Right forelimb (tissue), 1 donor: ENCODE measurements at places on chromosomes 3 and 15.

DNA sequence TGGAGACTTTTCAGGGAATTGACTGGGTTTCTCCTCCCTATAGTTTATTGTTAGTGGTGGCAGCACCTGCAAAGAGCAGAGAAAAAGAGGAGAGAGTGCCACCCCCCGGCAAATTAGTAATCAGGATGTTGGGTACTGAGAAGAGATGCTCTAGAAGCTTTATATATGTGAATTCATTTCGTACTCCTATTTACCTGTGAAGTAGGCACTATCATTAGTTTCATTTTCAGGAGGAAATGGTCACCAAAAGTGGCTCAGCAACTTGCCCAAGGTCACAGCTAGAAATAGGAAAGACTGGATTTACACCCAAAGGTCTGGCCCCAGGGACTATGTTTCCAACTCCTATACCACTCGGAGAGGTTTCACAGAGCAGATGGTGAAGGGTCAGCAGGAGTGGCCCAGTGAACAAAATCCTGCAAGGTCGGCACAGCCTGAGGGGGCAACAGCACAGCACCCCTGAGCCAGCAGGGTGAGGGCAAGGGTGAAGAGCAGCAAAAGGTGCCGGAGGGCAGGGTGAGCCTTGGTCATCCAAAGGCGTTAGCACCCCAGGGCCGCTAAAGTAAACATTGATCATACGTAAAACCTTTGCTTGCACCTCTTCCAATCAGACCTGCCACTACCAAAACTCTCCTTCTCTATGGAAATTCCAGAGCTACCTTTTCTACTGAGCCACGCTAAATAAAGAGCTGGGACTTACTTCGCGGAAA is 23.6 kb downstream of the VGLL4 start:
- DNase-seq, result no peak

DNA sequence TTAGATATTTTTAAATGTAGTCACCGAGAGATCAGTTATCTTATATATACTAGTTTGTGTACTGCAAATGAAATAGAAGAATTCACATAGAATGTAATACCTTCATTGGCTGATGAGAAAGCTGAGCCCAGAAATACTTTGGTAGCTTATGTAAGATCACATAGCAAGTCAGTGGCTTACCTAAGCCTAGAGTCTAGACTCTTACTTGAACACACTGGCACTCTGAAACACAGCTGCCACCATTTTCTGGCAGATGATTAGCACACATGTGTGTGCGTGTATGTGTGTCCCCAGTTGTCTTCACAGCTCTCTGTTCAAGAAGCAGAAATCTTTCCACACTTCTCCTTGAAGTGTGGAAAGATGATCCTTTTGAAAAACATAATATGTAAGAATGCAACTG is 124.3 kb downstream of the NEO1 start:
- no peak for DNase-seq

GRCh38 chr3:99817047-99817436 is 620 bp upstream of the CMSS1 start:
- peak; percentile 60 for DNase-seq

DNA sequence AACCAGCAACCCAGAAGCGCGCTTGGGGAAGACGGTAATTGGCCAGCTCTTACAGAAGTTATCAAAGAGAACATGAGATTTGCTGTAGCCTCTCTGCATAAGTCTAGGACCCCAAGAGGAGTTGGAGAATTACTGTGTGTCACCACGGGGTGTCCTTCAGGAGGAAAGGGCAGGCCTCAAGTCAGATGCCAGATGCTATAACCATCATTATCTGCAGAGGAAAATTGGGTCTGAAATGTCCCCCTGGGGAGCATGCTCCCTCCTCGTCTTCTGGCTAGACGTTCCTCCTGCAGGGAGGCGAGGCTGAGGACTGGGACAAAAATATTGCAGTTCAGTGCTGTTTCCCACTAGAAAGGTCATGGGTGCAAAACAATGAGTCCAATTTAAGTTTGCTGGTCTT is 380.5 kb upstream of the CFAP20DC start:
- no peak for DNase-seq

DNA sequence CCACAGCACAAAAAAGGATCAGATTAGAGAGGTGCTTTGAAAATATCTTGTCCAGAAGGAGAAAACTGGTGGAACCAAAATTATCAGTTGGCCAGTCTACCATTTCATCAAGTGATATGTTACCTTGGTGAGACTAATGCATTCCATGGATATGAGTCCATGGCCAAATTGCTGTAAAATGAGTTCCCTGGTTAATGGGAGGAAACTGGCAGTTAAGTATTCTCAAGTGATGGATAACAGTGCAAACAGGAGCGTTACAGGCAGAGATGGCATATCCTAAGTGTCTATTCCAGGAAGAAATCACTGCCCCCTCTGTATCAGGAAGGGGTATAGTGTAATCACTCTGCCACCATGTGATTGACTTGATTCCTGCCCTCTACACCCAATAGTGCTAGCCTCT is 34.0 kb downstream of the MYRIP start:
- DNase-seq, result no peak

DNA sequence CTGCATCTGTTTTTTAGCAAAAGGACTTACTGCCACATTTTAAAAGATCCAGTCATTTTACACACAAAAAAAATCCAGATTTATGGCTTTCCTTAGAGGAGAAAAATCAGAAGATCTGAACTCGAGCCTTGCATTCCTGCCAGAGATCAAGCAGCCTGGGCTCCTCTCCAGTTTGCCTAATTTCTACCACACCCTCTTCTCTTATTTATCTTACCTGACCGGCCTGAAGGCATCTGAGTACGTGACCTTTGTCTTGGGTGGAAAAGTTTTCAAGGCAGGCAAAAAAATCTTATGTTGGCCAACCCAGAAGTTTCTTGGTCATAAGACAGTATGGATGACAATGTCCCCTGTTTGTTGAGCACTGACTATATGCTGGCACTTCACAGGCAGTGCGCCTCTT is 60.3 kb downstream of the CHRD start:
- no peak for DNase-seq

- no peak for DNase-seq
Observed at GRCh38 chr3:159902546-159903314, 85.9 kb upstream of the IL12A start.

DNA sequence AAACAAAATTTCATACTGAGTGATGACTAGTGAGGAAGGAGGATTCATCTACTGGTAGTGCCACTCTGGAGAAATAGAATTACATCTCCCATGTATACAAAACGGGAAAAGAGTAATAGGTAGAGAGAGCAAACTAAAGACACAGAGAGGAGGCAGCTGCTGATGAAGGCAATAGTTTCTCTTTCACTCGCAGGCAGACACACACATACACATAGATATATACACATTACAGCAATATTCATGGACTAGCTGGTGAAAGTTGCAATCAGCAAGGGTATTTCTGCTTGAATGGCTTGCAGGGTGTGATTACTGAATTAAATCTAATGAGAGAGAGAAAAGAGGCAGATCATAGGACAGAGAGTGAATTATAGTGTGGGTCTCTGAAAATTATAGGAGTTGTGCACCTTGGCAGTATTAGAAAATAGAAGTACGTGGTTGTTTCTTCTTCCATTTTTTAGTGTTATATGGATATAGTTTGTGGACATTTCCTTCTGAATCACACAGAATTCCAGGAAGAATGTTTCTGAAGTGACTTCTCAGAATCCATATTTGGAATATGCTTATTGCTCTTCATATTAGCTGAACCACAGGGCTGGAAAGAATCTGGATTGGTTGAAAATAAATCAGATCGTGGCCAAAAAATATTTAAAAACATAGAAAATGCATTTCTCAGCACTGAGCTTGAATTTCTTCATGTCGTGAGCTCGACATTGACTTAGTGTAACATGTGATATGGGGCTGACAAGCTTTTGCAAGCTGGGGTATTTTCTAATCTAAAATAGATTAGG is 991.2 kb downstream of the TUSC7 start:
- no peak for DNase-seq

- peak; percentile 81 for DNase-seq
Observed at GRCh38 chr3:65439641-65440284, 599.0 kb downstream of the MAGI1 start.

GRCh38 chr3:9398700-9399336 is 1.4 kb downstream of the SETD5 start:
- DNase-seq, result peak; percentile 57

DNA sequence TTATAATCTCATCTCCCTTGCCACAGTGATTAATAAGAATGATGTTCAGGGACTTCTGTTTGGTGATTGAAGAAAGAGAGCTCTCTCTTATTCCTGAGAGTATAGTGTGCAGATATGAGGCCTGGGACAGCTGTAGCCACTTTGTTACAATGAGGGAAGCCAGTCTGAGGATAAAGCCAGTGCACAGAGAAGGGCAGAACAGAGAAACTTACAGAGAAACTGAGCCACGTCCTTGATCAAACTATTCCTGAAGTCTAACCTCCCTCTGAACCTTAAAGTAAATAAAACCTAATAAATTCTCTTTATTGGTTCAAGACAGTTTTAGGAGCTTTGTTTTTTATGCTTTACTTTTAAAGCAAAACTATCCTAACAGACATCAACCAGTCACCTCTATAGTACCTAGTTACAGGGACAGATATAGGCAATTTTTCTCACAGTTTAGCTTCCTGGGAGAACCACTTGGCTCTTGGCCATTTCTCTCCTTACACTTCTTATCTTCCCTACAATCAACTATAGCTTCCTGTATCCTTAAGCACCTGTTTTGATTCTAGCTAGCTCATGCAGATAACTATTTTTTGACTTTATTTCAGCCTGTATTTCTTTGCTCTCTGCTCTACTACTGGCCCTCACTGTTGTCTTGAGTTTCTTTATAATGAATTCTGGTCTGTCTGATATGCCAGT is 284.4 kb downstream of the SHQ1 start:
- no peak for DNase-seq

- DNase-seq, result no peak
Observed at GRCh38 chr3:65381496-65382010, 657.2 kb downstream of the MAGI1 start.

DNA sequence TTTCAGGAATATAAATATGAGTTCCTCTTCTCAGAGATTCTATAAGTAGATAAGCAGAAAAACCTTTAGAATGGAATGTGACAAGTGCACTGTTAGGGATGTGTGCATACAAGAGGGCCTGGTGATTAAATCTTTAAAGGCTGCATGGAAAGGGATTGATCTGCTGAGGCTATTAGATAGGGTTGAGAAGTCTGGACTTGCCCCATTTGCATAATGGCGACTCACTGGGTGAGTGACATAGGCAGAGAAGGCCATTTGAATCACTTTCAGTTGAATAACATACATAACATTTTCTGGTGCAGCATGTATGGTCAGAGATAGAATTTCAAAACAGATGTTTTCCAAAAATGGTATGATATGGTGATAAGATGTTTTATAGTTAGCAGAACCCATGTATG is 156.9 kb downstream of the ZNF621 start:
- no peak for DNase-seq

GRCh38 chr15:69462030-69462492 is 9.4 kb downstream of the RPLP1 start:
- DNase-seq, result no peak

DNA sequence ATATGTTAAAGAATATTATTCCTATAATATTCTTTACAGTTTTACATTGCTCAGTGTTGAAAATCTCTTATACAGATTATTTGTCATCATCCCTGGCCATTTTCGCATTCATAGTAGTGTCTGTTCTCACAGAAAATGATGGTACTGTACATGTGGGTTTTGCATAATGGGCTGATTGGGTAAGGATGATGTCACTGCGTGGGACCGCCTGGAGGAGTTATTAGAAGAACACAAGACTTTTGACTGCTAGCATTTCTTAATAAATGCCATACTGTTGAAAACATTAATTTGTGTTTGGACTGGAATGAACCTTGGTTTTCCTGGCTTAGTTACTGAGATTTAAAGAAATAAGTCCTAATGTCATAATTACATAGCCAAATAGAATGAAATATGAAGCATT is 20.3 kb downstream of the LRCH3 start:
- DNase-seq, result no peak

DNA sequence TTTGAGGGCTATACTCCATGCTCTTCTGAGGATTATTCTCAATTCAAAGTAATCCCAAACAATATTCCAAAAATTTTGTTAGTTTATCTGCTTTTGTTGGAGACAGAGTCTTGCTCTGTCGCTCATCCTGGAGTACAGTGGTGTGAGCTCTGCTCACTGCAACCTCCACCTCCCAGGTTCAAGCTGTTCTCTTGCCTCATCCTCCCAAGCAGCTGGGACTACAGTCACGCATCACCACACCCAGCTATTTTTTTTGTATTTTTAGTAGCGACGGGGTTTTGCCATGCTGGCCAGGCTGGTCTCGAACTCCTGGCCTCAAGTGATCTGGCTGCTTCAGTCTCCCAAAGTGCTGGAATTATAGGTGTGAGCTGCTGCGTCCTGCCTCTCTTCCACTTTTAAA is 39.1 kb downstream of the MEF2A start:
- no peak for DNase-seq

DNA sequence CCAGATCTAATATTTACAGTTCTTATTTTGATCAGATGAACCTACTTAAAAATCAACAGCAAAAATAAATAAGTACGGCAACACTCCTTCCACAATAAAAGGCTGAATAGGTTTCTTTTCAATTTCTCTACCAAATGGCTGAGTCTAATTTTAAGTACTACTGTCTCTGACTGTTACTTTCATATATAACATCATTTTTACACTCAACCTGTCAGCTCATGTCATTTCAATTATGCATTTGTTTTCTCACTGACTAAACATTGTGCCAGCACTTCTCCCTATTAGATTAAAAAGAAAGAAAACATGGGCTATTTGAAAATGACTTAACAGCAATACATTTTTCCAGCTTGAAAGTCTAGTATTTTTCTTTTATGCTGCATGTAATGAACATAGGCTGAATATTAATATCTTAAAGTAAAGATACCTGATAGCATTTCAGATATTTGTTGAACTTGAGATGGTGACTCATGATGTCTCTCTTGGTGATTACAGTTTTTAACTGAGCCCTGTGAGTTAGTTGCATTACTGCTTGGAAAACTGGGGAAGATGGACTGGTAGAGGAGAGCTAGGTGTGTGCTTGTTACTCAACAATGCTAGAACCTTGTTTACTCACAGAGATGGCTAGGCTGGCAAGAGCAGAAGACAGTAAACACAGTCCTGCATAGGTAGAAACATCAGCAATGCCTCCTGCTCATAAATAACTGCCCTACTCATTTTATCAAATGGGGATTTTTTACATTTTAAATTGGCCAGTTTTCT is 73.9 kb downstream of the PEX5L start:
- no peak for DNase-seq

- no peak for DNase-seq
Observed at GRCh38 chr3:119657887-119658702, 2.3 kb downstream of the POPDC2 start.

- DNase-seq, result no peak
Observed at GRCh38 chr15:70627734-70628548, 135.4 kb downstream of the UACA start.

- DNase-seq, result no peak
Observed at GRCh38 chr3:87367736-87368135, 91.4 kb upstream of the POU1F1 start.

GRCh38 chr15:70505411-70505919 is 257.9 kb downstream of the UACA start:
- DNase-seq, result no peak

- DNase-seq, result no peak
Observed at GRCh38 chr3:27076815-27077630, 292.2 kb downstream of the NEK10 start.
